ENCODE measurements at places on chromosomes 4 and X. TPM values are rescaled to one million over a fixed set of nuclear protein-coding genes. Genes with fewer than 3 reads are reported as not detected.

- no peak overlapping the region for H3K27ac ChIP-seq
- H3K4me3 ChIP-seq: no peak overlapping the region
- H3K36me3 ChIP-seq: no peaks in the 10 kb centered on the region
- peaks cover 12% of the 10 kb centered on the region for H3K27me3 ChIP-seq
- no peak for DNase-seq
- no peaks in the 10 kb centered on the region for H3K4me1 ChIP-seq
Measured at GRCh38 chr4:47287735-47288134, 175.8 kb downstream of the COMMD8 start.

- H3K4me3 ChIP-seq: no peak overlapping the region
- H3K4me1 ChIP-seq: peaks cover 15% of the 10 kb centered on the region
- no peak overlapping the region for H3K27ac ChIP-seq
- peaks cover 13% of the 10 kb centered on the region for H3K36me3 ChIP-seq
- no peaks in the 10 kb centered on the region for H3K27me3 ChIP-seq
- no peak for DNase-seq
Measured at GRCh38 chr4:106971636-106972035, 64.5 kb downstream of the DKK2 start.

DNA sequence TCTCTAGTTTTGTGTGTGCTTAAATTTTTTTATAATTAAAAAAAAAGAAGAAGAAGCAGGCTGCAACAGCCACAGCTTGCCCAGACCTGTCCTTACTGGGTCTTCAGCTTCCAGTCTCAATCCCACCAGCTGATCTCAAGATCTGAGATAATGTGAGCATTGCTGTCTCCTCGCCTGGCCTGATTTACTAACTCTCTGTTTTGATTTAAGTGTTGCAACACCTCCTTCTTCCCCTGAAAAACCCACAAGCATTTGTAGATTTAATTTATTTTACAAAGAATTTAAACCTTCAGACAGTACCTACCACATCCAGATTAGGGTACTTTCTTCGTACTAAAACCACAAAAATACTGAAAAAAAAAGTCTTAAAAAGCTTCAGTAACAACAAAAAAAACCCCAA lies 38.0 kb downstream of the FAM241A start:
- H3K27me3 ChIP-seq: no peaks in the 10 kb centered on the region
- no peak overlapping the region for H3K4me3 ChIP-seq
- no peak for DNase-seq
- H3K36me3 ChIP-seq: no peaks in the 10 kb centered on the region
- H3K4me1 ChIP-seq: no peaks in the 10 kb centered on the region

ADGRG2 gene
- 0.15 TPM for total RNA-seq

DNA sequence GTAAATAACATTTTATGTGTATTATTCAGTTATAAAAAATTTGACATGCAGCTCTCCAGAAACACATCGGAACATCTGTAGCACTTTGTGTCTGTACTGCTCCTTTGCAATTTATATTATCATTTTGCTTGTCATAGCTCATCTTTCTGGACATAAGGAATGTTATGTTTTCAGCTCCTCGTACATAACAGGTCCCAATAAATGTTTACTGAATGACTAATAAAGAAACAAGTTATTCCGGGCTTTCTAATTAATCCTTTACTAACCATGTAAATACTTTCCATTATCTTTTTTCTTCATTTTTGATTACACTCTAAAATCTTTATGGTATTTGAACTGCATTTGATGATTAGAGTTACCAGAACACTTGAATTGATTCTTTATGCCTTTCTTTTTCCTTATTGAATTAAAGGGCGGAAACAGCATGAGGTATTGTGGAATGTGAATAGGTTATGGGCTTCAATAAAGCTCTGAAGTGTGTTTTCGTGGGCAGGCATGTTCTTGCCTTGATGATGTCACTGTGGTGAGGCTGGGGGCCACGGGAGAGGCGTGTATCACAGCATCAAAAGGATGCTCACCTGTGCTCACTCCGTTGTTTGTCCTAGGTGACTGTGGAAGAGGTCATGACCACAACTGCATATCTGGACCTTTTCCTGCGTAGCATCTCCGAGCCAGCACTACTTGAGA lies 131.6 kb downstream of the GATB start:
- peaks cover 4% of the 10 kb centered on the region for H3K27me3 ChIP-seq
- H3K36me3 ChIP-seq: peaks cover 2% of the 10 kb centered on the region
- peaks cover 6% of the 10 kb centered on the region for H3K4me1 ChIP-seq
- no peak overlapping the region for H3K4me3 ChIP-seq
- no peak overlapping the region for H3K27ac ChIP-seq

GRCh38 chr4:60544981-60545380 lies 655.1 kb upstream of the ADGRL3 start:
- no peak overlapping the region for H3K4me3 ChIP-seq
- H3K27me3 ChIP-seq: peaks cover 5% of the 10 kb centered on the region
- H3K36me3 ChIP-seq: peaks cover 4% of the 10 kb centered on the region
- H3K27ac ChIP-seq: no peak overlapping the region

DNA sequence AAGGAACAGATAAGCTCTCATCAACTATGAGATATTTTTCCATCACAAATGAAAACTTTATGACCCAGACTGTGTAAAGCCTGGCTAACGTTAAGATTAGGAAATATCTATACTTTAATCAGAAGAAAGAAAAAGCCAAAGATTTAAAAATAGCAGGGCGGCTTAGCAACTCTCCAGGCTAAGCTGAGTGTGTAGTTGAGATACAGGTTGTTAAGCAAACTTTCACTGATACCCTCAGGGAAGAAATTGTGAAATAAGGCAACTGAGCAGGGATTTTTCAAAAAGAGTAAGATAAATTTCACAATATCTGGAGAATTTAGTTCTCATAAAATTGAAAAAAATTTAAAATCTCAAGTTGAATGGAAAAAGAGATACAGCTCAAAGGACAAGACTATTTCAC lies 382.0 kb downstream of the RAPGEF2 start:
- H3K4me3 ChIP-seq: no peak overlapping the region
- H3K27ac ChIP-seq: no peak overlapping the region
- no peak for DNase-seq
- peaks cover 10% of the 10 kb centered on the region for H3K4me1 ChIP-seq
- no peaks in the 10 kb centered on the region for H3K36me3 ChIP-seq
- H3K27me3 ChIP-seq: peaks cover 35% of the 10 kb centered on the region

GRCh38 chr4:16237715-16238114 lies 11.4 kb upstream of the TAPT1 start:
- no peaks in the 10 kb centered on the region for H3K4me1 ChIP-seq
- peaks cover 6% of the 10 kb centered on the region for H3K36me3 ChIP-seq
- H3K27ac ChIP-seq: no peak overlapping the region
- H3K4me3 ChIP-seq: no peak overlapping the region
- no peaks in the 10 kb centered on the region for H3K27me3 ChIP-seq
- no peak for DNase-seq

- peaks cover 41% of the 10 kb centered on the region for H3K27me3 ChIP-seq
- DNase-seq: no peak
- H3K36me3 ChIP-seq: no peaks in the 10 kb centered on the region
- H3K4me3 ChIP-seq: no peak overlapping the region
- no peak overlapping the region for H3K27ac ChIP-seq
Measured at GRCh38 chr4:93814722-93815121, 13.8 kb upstream of the ATOH1 start.

SPANXN4 gene
- not detected for total RNA-seq

DNA sequence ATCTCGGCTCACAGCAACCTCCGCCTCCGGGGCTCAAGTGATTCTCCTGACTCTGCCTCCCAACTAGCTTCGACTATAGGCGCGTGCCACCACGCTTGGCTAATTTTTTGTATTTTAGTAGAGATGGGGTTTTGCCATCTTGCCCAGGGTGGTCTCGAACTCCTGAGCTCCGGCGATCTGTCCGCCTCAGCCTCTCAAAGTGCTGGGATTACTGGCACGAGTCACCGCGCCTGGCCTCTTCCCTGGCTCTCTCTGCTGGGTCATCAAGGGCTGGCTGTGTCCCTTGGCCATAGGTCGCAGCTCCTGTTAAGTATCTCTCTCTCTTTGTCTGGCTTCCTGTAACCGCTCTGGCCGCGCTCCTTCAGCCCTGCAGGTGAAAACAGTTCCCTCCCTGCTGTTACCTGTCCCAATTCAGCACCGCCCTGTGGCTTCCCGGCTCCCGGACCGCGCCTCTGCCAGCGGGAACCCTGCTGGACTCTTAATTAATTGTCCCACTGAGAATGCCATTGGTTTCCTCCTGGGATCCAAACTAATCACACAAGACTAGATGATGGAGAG lies 1.3 kb upstream of the RGS12 start:
- peak overlapping the region; percentile 95 for H3K27ac ChIP-seq
- peaks cover 5% of the 10 kb centered on the region for H3K36me3 ChIP-seq
- peak overlapping the region; percentile 88 for H3K4me3 ChIP-seq
- H3K4me1 ChIP-seq: peaks cover 23% of the 10 kb centered on the region
- no peaks in the 10 kb centered on the region for H3K27me3 ChIP-seq

HS6ST2 gene
- total RNA-seq: 1.9 TPM

DNA sequence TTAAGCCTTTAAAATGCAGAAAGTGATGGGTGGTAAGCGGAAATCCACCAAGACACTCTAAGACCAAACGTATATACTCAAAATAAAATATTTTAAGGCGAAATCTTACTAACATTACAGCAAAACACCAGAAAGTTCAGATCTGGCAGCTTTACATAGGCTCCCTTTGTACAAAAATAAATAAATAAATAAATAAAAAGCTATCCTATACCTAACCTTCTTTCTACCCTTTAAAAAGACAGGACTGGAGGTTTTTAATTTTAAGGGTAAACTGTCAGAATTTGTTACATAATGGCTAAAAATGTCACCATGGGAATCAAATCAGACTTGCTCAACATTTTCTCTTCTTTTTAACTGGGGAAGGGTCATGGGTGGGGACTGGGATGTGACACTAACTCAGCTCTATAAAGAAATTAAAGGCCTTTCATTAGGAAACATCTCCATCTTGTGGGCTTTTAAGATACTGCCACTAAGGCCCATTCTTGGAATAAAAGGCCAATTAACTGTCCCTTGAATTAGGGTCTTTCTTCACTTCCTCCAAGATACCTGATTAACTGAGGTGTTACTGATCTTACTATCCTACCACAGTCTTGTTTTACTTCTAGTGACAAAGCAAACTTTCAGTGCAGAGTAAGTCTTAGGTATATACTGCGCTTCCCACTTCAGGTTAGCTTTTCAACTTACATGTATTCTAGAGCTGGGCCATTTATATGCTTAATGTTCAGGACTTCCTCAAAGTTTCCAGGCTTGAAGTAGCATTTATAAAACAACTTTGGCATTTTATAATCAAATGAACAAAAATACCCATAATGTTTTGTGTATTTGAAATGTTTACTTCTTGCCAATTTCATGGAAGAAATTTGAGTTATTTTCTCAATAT lies 13.3 kb downstream of the HNRNPD start:
- H3K27ac ChIP-seq: peak overlapping the region; percentile 69
- no peak overlapping the region for H3K4me3 ChIP-seq
- peaks cover 53% of the 10 kb centered on the region for H3K4me1 ChIP-seq
- DNase-seq: no peak
- no peaks in the 10 kb centered on the region for H3K27me3 ChIP-seq

DNA sequence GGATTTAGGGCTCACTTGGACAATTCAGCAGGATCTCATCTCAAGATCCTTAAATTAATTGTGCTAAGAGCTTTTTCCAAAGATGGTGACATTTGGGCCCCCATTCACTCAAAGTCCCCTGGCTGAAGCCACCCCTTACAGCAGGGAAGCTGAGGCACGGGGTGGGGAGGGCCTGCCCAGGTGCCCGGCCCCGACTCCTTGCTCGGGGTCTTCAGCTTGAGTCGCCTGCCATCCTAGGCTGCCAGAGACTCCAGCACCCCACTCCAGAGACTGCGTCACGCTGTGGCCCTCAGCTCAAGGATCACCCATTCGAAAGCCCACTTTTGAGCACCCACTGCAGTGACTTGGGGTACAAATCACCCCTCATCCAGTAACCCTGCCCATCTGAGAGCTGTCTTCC lies 39.2 kb upstream of the GPR78 start:
- peaks cover 3% of the 10 kb centered on the region for H3K27me3 ChIP-seq
- no peak overlapping the region for H3K27ac ChIP-seq
- peaks cover 8% of the 10 kb centered on the region for H3K4me1 ChIP-seq
- peak; percentile 67 for DNase-seq
- no peak overlapping the region for H3K4me3 ChIP-seq

SHISA3 gene
- not detected for total RNA-seq

DNA sequence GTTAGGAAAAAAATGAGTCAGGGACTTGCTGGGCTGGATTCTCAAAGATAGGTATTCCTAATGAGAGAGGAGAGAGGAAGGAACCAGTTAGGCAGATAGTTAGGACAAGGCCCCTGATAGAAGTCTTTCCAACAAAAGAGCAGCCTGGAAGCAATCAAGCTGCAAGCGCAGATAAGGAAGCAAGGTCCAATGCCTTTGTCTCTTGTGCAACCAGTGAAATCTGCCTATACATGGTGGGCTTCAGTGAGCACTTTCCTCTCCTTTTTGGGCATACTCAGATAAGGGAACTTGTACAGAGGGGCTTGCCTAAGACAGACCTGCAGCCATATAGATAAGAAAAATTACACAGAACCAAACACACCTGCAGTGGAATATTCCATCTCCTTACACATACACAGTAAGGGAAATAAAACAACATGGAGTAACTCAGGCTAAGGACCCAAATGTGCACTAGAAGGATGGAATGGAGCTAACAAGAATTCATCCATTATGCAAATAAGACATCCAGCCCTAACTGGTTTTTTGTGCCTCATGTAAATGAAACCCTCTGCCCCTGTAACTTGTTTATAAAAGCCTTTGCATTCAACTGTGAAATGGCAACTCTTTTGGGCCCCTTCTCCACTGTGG lies 68.8 kb downstream of the PCDH18 start:
- H3K4me3 ChIP-seq: no peak overlapping the region
- H3K27ac ChIP-seq: no peak overlapping the region
- H3K4me1 ChIP-seq: no peaks in the 10 kb centered on the region

GRCh38 chr4:170529748-170530722 lies 440.3 kb upstream of the AADAT start:
- H3K36me3 ChIP-seq: no peaks in the 10 kb centered on the region
- H3K4me1 ChIP-seq: peaks cover 7% of the 10 kb centered on the region
- H3K4me3 ChIP-seq: no peak overlapping the region
- H3K27me3 ChIP-seq: peaks cover 6% of the 10 kb centered on the region
- no peak for DNase-seq

GRCh38 chrX:39137363-39137954 lies 336.2 kb downstream of the MID1IP1 start:
- H3K36me3 ChIP-seq: no peaks in the 10 kb centered on the region
- no peak overlapping the region for H3K4me3 ChIP-seq
- no peak for DNase-seq
- no peak overlapping the region for H3K27ac ChIP-seq
- peaks cover 2% of the 10 kb centered on the region for H3K27me3 ChIP-seq

DNA sequence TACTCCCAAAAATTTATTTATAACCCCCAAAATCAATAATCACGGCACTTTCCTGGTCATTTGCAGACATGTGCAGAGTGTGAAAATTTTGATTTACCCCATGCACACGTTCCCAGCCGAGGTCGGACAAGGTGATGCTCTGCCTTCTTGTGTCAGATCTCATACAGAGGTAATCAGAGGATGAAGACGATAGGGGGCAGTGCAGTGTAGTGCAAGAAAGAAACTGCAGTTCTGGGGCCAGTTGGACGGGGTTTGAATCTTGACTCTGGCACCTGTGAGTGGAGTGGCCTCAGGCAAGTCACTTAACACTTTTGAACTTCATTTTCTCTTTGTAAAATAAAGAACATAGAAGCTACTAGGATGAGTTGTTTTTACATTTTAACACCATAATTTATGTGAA lies 88.4 kb downstream of the FRMPD3 start:
- no peak overlapping the region for H3K4me3 ChIP-seq
- peaks cover 1% of the 10 kb centered on the region for H3K27me3 ChIP-seq
- no peak overlapping the region for H3K27ac ChIP-seq
- no peak for DNase-seq

CSN1S1 gene
- total RNA-seq: not detected

All from chondrocyte (in vitro differentiated cells).